ENCODE measurements at places on chromosomes 3 and 15.
A peak's percentile ranks its signal among the peaks of the same experiment; 100 is the strongest.

- no peak for DNase-seq
Measured at GRCh38 chr15:79615754-79616153, 183.6 kb downstream of the MINAR1 start.

DNA sequence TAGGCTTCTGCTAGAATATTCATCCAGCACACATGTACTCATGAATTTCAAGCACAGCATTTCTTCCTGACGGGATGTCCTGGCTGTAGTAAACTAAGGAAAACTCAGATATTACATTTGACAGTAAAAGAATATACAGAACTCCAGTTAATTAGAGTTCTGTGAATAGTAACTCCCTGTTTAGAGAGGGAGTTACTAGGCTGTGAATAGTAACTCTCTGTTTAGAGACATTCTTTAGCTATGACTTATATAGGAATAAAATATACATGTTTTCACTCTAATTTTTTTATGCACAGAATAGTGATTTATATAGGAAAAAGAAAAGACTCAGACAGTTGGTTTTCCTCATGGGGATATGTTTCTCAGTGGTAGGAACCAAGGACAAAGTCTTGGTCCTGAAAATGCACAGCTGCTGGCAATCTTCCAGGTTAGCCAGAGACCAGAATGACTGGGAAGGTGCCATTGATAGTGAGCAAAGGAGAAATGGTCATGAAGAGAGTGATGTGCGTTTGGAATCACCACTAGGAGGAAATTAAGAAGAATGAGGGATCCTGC, 480.7 kb upstream of the THBS1 start:
- peak; percentile 67 for DNase-seq

- DNase-seq, result no peak
Measured at GRCh38 chr3:125628212-125628611, 32.9 kb upstream of the OSBPL11 start.

DNA sequence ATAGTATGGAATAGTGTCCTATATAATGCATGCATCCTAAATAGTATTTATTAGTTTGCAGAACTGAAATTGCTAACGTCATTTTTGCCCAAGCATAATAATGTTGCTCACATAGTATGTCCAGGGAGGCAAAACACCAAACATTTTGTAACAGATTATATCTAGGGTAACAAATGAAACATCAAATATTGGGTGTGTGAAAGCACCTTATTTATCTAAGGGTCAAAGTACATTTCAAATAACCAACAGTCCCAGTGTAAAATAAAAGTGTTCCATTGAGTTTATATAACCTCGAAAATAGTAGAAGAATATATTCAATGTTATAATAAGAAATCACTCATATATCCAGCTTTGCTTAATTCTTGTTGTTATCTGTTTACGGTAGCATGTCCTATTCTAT, 363.1 kb downstream of the CADM2 start:
- no peak for DNase-seq

- DNase-seq, result no peak
Measured at GRCh38 chr3:36814066-36814717, 49.8 kb upstream of the DCLK3 start.

DNA sequence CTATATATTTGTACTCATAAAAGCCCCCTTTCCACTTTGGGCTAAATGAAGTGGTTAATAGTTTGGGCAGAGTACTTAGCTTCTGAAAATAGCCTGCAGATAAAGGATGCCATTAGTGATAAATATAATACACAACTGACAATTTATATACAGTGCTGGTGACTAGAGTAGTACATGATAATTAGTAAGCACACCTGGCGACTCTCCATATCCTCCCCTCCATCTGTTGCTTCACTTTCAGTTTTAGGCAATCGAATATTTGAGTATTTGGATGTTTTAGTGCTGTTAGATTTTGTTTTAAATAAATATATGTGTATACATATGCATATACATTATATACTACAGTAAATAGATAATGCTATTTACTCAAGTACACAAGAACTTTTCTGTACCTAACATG, 35.9 kb upstream of the CHMP2B start:
- no peak for DNase-seq

DNA sequence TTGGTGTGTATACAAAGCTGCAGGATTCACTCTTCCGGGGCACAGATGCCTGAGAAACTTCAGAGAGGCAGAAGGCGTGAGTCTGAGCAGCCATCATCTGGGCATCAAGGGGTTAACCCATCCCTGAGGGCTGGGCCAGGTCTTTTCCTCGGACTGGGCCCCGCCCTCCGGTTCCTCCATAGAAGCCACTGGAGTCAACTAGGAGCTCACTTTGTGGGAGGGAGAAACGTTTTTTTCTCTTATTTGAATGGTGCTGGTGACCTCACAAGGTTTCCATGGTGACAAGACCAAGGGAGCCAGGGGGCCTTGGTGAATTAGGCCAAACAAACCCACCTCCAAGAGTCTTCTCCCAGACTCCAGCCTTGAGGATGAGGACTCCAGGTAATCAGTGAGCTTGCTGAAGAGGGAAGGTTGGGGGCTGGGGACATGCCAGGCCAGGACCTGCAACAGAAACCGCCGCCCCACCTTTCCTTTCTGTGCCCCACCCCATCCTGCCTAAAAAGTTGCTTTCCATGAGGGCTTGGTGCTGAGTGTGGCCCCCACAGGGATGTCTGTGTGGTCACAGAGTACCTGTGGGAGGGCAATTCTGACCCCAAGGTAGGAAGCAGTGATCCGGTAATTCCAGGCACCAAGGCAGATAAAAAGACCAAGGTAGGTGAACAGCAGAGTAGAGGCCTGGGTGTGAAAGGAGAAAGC, 14.8 kb upstream of the INSYN1 start:
- DNase-seq, result no peak

DNA sequence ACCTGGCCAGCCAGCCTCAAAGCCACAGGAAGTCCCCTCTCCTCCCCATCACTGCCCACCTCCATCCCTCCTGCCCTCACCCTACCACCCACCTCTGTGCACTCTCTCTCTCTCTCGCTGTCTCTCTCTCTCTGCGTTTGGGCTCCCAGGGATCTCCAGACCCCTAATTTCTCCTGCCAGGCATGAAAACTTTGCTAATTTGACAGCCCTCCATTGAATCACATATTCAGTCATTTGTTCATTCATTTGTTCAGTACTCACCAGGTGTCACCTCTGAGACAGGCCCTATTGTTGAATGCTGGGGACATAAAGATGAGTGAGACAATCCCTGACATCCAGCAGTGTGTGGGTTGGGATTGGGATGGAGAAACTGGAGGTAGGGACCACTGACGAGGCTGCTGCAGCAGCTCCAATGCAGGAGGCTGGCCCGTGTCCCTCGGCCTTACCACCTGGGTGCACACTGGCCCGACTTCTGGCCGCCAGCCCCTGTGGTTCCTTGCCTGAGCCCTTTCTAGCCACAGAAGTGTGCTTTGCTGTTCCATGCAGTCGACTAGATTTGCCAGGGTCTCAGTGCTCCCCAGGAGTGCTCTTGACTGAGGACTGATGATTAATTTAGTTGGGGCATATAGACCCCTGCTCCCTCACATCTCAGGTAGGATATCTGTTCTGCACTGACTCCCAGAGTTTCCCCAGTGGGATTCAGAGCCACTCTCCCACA, 38.6 kb upstream of the TSEN2 start:
- DNase-seq, result no peak

GRCh38 chr3:128426128-128426921, 40.4 kb downstream of the DNAJB8 start:
- peak; percentile 16 for DNase-seq

GRCh38 chr15:93823971-93824913, 407.1 kb upstream of the MCTP2 start:
- peak; percentile 21 for DNase-seq

DNA sequence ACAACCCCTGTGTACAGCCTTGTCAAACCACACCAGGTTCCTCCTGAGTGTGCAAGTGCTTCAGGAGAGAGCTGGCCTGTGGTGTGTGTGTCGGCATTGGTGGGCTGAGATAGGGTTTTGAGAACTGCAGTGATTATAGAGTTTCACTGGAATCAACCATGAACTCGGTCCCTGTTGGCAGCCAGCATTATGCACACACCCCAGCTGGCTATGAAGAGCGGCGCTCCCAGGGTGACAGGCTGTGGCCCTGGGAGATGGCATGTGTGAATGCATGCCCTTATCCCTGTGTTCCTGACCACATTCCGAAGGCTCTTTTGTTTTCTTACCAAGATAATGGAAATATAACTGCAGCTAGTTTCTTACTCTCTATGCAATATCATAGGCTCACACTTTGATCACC, 101.8 kb downstream of the SNRK start:
- DNase-seq, result no peak

- no peak for DNase-seq
Measured at GRCh38 chr15:71971905-71972304, 146.0 kb downstream of the MYO9A start.

- DNase-seq, result no peak
Measured at GRCh38 chr3:73411993-73412392, 212.7 kb downstream of the PDZRN3 start.

- no peak for DNase-seq
Measured at GRCh38 chr15:77798151-77798835, 165.6 kb upstream of the LINGO1 start.

GRCh38 chr15:25877681-25878080, 14.6 kb upstream of the ATP10A start:
- DNase-seq, result no peak

DNA sequence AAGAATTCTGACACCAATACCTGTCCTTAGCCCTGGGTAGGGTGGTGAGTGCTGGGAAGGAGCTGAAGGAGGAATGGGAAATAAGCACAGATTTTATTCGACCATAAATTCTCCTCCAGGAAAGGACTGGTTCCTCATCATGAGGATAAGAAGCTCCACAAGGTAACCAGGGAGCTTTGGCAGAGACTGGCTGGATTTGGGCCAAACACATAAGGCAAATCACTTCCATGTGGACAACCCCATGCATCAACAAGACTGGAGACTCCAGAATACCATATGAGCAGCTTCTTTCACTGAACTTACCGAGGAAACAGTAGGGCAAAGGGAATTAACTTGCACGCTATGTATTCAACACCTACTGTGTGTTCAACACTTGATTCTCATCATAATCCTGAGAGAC, 312.5 kb downstream of the NTRK3 start:
- DNase-seq, result no peak

- DNase-seq, result no peak
Measured at GRCh38 chr3:13937131-13937530, 57.3 kb upstream of the WNT7A start.

- DNase-seq, result no peak
Measured at GRCh38 chr3:160368804-160369203, 30.2 kb downstream of the IFT80 start.

- DNase-seq, result peak; percentile 19
Measured at GRCh38 chr15:29968099-29968894, 114.5 kb upstream of the GOLGA8J start.

- DNase-seq, result peak; percentile 67
Measured at GRCh38 chr15:33007303-33007855, 187.1 kb downstream of the FMN1 start.
